Cortex of kidney (tissue), 1 donor: ENCODE measurements at places on chromosomes 5 and 9.

DNA sequence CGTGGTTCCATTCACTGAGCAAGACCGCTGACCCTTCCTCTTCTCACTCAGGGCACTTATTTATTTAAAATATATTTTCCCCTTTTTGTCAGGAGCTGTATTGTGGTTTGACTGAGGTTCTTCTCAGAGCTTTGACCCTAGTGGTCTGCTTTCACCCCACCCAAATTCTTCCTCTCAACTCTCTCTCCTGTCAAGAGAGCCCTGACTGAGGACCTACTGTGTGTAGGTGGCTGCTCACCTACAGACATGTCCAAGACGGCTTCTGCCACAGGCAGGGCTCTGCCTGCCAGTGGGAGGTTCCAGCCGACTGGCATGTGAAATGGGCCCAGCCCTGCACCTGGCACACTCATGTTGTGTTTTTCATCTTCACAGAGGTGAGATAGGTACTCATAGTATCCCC, 5.2 kb downstream of the DCANP1 start:
- DNase-seq = no peak

GRCh38 chr9:72601615-72602014, 80.2 kb downstream of the TMC1 start:
- DNase-seq = no peak

DNA sequence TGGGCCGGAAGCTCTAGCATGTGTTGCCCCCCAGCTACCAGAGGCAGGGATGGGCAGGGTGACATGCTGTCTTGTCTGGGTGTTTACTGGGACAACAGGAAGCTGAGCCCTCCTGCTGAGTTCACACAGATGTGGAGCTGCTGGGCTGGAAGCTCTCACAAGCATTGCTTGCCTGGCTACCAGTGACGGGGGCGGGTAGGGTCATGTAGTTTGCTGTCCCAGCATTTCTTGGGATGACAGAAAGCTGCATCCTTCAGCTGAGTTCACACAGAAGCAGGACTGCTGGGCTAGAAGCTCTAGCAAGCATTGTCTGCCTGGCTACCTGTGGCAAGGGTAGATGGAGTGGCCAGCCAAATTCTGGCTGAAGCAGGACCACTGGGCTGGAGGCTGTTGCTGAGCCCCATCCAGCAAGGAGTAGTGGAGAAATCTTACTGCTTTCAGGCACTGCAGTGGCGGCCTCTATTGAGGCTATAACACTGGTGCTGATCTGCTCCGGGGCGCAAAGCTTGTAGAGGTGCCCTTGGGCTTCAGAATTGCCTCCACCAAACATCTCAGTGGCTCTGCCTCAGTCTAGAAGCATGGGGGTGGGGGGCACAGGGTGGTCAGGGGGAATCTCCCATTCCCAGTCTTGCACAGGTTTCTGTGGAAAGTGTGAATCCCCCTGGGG, 25.1 kb downstream of the POLK start:
- DNase-seq = no peak

DNA sequence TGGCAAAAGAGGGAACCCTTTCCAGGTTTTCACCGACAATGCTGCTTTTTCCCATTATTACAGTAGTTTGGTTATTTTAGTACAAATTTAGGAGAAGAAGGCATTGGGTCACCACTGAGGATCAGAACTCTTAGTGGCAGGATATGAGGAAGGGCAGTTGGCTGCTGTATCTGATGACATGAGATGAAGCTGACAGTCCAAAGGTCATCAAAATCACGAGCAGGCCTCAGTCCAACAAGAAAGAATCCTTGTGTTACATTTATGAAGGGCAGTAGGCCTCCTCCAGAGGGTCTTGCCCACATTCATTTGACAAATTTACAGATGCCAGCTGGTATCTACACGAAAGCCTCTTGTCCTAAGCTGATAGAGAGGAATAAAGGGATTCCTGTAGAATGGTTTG, 49.5 kb upstream of the COL15A1 start:
- DNase-seq = no peak

- DNase-seq = no peak
These were observed 680.3 kb upstream of the FTMT start for GRCh38 chr5:121171361-121171760.

DNA sequence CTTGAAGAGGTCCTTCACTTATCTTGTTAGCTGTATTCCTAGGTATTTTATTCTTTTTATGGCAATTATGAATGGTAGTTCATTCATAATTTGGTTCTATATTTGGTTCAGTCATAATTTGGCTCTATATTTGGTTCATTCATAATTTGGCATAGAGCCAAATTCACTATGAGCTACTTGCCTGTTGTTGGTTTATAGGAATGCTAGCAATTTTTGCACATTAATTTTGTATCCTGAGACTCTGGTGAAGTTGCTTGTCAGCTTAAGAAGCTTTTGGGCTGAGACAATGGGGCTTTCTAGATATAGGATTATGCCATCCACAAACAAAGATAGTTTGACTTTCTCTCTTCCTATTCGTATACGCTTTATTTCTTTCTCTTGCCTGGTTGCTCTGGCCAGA, 142.2 kb downstream of the PLCXD3 start:
- no peak for DNase-seq
